ENCODE measurements at places on chromosomes 13 and 19. TPM values are rescaled to one million over a fixed set of nuclear protein-coding genes. Genes with fewer than 3 reads are reported as not detected.

AMH gene
- total RNA-seq = 0.32 TPM

PGLYRP1 gene
- not detected for total RNA-seq

APLP1 gene
- 3.5 TPM for total RNA-seq

LRRC8E gene
- 7.4 TPM for total RNA-seq

SHISA2 gene
- total RNA-seq = not detected

ZNF850 gene
- total RNA-seq = 3.2 TPM

CALR3 gene
- not detected for total RNA-seq

ZNF283 gene
- 29.8 TPM for total RNA-seq

CBARP gene
- 6.0 TPM for total RNA-seq

PLVAP gene
- not detected for total RNA-seq

DHX34 gene
- total RNA-seq = 13.4 TPM

STOML3 gene
- not detected for total RNA-seq

OR7C1 gene
- not detected for total RNA-seq

ZNF71 gene
- total RNA-seq = 8.4 TPM

SIAH3 gene
- not detected for total RNA-seq

POU2F2 gene
- total RNA-seq = 1.3 TPM

GNG7 gene
- total RNA-seq = not detected

GJB2 gene
- not detected for total RNA-seq

ELOF1 gene
- total RNA-seq = 31.1 TPM

NCR1 gene
- total RNA-seq = not detected

ZNF324 gene
- 17.4 TPM for total RNA-seq

RNF113B gene
- not detected for total RNA-seq

NOTCH3 gene
- total RNA-seq = 27.6 TPM

POU4F1 gene
- total RNA-seq = not detected

PLPP2 gene
- 12.2 TPM for total RNA-seq

IZUMO2 gene
- total RNA-seq = not detected

SIGLEC12 gene
- not detected for total RNA-seq

ZNF90 gene
- total RNA-seq = 0.97 TPM

WDR62 gene
- 7.8 TPM for total RNA-seq

OLFM4 gene
- under 0.01 TPM for total RNA-seq

LIPE gene
- 3.0 TPM for total RNA-seq

ZNF728 gene
- total RNA-seq = not detected

LGALS14 gene
- total RNA-seq = not detected

HMG20B gene
- 124 TPM for total RNA-seq

KLK15 gene
- total RNA-seq = not detected

GPR183 gene
- 4.5 TPM for total RNA-seq

BEST2 gene
- total RNA-seq = not detected

OVOL3 gene
- total RNA-seq = not detected

NXNL1 gene
- not detected for total RNA-seq

AMER2 gene
- total RNA-seq = not detected

SYT3 gene
- total RNA-seq = under 0.01 TPM

MCF2L gene
- total RNA-seq = not detected
